ENCODE measurements at places on chromosomes 12 and 14.

GRCh38 chr12:119989731-119990381 is 820 bp downstream of the BICDL1 start:
- DNase-seq, result no peak

- no peak for DNase-seq
These were observed 152.6 kb downstream of the PRKCH start for GRCh38 chr14:61474015-61474414.

DNA sequence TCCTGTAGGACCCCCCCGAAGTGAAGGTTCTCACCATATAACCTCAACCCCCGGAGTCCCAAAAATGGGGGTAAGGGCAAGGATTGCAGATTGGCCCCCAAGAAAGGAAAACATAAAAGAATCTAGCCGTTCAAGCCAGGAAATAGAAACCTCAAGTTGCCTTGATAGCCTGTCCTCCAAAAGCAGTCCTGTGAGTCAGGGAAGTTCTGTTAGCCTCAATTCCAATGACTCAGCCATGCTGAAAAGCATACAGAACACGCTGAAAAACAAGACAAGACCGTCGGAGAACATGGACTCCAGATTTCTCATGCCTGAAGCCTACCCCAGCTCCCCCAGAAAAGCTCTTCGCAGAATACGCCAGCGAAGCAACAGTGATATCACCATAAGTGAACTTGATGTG is 344.2 kb upstream of the RGS6 start:
- no peak for DNase-seq

- DNase-seq, result no peak
These were observed 136.9 kb upstream of the CNOT2 start for GRCh38 chr12:70106347-70106746.

DNA sequence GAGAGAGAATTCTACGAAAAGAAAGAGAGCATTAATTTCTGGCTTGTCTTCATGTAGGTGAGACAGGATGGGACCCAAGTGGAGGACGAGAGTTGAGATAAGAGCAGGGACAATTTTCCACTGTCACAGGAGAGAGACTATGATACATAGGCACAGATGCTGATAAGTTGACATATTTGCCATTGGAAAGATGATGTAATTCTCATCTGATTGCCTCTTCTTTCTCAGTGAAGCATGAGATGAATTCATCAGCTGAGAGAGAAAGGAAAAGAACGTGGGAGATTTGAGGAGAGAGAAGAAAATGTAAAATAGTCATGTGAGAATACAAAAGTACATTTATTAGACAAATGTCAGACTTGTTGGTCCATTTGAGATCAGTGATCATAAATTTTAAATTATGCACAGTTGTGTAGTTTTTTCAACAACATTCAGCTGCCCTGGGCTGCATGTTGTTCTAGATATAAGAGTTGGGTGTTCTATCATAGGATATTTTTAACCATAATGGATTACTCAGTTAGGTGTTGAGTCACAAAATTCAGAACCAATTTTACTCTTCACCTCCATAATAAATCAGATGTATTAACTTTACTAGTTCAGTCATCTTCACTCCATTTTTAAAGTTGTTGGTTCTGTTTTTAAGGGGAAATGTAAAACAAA is 222.9 kb downstream of the DPY19L2 start:
- no peak for DNase-seq

GRCh38 chr12:93889516-93890212 is 212.5 kb downstream of the CRADD start:
- DNase-seq, result no peak

- DNase-seq, result no peak
These were observed 66.5 kb upstream of the CAND1 start for GRCh38 chr12:67202678-67203012.

GRCh38 chr14:92759300-92759678 is 10.9 kb upstream of the LGMN start:
- DNase-seq, result no peak

GRCh38 chr12:111056618-111057521 is 136.5 kb upstream of the MYL2 start:
- peak; percentile 46 for DNase-seq

- DNase-seq, result no peak
These were observed 74.6 kb upstream of the PARP11 start for GRCh38 chr12:3947781-3948180.
